ENCODE measurements at places on chromosomes 2 and 18.

- DNase-seq = no peak
Observed at GRCh38 chr2:96154506-96155380, 9.5 kb upstream of the DUSP2 start.

DNA sequence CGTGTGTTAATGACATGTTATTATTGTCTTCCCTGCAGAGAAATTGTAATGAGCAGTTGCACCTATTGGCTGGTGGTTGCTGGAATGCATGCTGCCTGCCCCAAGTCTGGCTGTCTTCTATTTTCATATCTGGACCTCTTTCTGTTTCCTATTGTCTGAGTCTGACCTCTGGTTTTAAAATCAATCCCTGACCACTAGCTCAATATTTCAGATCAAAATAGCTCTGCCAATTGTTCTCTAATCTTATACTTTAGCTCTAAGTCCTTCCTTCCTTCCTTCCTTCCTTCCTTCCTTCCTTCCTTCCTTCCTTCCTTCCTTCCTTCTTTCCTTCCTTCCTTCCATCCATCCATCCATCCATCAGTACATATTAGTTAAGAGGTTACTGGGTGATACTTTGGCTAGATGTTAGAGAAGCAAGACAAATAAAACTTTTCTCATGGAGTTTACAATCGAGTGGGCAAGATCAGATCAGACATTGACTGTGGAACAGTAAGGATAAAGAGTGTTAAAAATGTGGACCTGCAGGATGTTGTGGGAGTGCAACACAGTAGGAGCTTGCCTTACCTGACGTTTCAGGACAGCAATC is 417.1 kb downstream of the SOCS6 start:
- DNase-seq = no peak

- DNase-seq = no peak
Observed at GRCh38 chr18:22073411-22073810, 96.0 kb upstream of the GATA6 start.

GRCh38 chr2:46125798-46126197 is 171.4 kb upstream of the EPAS1 start:
- DNase-seq = no peak

DNA sequence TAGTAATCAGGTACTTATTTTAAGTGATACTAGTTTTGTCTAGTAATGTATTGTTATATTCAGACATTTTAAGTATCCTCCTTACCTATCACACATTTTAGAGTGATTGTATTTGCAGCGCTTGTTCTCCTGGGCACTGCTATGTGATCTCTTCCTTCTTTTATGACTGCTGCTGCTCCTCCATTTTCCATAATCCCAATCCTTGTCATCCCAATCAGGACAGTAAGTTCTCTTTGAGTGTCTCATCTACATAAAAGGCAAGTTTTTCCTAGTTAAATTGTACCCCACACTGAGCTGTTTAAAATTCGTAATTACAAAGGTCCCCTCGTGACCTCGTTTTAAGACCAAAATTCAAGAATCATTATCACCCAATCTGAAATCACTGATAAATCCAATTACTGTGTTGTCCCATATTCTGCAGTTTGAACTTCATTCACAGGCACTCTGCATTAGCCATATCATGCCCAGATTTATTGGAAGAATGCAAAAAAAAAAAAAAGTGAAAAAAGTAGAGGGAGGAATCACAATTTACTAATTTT is 2.8 kb downstream of the CLK1 start:
- no peak for DNase-seq

- DNase-seq = no peak
Observed at GRCh38 chr2:64637000-64637635, 16.6 kb downstream of the SERTAD2 start.

- no peak for DNase-seq
Observed at GRCh38 chr2:191754103-191754502, 76.2 kb downstream of the NABP1 start.

DNA sequence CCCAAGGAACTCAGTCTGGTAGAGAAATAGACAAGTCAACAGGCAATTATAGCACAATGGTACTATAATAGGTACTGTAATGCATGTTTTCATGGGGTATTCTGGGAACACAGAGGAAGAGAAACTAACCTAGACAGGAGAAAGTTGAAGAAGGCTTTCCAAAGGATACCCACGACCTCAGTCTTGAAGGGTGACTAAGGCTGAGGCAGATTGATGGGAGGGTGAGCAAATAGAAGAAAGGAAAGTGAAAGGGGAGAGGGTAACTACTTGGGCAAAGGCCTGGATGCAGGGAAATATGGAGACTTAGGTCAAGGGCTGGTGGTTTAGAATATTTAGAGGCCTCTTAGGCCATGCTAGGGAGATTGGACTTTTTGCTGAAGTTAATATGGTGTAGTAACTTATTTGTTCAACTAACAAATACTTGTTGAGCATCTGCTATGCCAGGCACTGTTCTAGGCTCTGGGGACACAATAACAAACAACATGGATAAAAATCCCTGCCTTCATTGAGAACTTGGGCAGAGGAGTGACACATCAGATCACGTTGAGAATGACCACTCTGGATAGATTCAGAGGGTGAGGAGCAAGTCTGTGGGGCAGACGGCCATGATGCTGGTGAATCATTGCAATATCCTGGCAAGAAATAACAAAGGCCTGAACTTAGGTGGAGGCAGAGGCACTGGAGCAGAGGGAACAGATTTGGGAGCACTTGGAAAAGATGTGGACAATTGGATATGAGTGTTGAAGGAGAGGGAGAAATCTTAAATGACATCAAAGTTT is 56.4 kb downstream of the PLB1 start:
- peak; percentile 52 for DNase-seq

GRCh38 chr2:233838726-233839446 is 15.4 kb downstream of the HJURP start:
- DNase-seq = no peak

DNA sequence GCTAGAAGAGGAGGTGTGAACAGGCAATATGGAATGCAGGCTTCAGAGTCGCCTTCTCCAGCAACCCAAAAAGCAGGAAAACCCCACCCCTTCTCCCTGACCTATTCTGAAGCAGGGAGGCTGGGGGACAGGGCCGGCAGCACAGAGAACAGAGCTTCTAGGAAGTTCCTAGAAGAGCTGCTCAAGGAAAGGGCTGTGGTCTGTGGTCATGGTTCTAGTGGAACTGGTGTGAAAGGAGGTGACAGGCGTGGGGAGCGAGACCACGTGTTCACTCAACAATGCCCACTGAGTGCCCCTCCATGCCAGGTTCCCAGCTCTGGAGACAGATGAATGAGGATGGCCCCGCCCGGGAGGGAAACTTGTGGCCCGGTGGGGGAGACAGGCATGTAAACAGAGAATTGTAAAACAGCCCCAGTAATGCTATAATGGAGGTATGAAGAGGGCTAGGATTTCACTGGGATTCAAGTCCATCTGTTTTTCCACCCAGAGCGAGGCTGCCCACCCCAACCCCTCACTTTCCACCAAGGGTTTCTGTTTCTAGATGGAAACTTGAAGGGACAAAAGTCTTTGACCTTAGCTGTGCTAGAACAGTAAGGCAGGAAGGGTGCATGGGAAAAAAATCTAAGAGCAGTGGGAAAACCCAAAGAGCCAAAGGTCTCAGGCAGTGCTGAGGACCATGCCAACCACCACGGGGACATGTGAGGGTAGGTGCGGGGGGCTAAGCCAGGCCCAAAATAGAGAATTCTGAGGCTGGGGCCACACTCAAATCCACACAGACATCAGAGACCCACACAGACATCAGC is 71.8 kb downstream of the TNS1 start:
- DNase-seq = no peak

Data from GM03348 (cell line).